ENCODE measurements at places on chromosomes 11 and 22. TPM values are rescaled to one million over a fixed set of nuclear protein-coding genes. Genes with fewer than 3 reads are reported as not detected.

- no peaks in the 10 kb centered on the region for H3K4me1 ChIP-seq
- H3K36me3 ChIP-seq, result no peaks in the 10 kb centered on the region
- H3K27me3 ChIP-seq, result no peaks in the 10 kb centered on the region
- no peak for DNase-seq
- H3K4me3 ChIP-seq, result no peak overlapping the region
- no peak overlapping the region for H3K27ac ChIP-seq
Measured at GRCh38 chr22:36606114-36606513, 77.1 kb upstream of the EIF3D start.

DNA sequence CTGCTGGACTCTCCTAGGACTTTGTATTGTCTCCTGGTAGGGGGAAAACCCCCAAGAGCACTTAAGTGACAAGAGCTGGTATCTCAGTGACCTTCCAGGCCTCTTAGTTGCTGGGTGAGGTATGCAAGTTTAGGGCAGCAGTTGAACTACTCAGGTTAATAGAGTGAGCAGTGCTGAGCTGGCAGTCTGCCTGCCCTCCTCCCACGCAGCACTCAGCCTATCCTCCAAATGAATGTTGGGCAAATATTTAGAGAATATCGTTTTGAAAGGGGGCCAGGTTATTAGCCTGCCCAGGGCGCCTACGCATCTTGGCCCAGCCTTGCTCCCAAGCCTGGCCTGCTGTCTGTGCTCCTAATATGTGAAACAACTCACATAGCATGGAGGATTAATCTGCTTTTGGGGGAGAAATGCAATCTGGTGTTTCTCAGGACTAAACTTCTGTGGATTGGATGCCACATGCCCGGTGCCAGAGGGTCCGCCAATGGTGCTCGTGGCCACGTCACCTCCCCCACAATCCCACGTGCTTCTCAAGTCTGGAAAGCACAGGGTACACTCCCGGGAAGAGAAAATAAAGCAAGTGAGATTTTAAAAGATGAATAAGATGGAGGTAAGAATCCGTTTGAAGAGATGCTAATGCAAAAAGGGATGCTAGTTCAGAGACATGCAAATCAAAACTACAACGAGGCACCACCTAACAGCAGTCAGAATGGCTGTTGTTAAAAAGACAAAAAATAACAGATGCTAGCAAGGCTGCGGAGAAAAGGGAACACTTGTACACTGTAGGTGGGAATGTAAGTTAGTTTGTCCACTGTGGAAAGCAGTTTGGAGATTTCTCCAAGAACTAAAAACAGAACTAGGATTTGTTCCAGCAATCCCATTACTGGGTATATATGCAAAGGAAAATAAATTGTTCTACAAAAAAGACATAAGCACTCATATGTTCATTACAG, 67.7 kb downstream of the SPON1 start:
- peak overlapping the region; percentile 53 for H3K27ac ChIP-seq
- H3K4me1 ChIP-seq, result peaks cover 3% of the 10 kb centered on the region
- H3K4me3 ChIP-seq, result no peak overlapping the region
- H3K36me3 ChIP-seq, result no peaks in the 10 kb centered on the region

DNA sequence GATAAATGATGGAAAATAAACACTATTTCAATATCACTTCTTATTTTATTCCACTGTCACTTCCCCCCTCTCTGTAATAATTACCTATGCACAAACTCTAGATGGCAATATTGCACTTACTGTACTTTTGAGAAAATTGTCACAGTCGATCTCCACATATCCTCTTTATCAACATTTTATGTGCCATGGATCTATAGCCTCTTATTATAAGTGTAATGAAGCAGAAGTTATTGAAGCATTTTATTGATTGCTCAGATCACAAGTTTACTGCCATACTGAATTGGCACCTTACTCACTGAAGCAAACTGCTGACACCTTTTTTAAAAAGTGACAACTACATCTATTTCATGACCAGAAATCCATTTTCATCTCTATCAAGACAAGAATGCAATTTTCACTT, 133.4 kb downstream of the DCDC1 start:
- H3K27me3 ChIP-seq, result no peaks in the 10 kb centered on the region
- no peaks in the 10 kb centered on the region for H3K4me1 ChIP-seq
- no peak for DNase-seq
- no peaks in the 10 kb centered on the region for H3K36me3 ChIP-seq
- no peak overlapping the region for H3K4me3 ChIP-seq
- H3K27ac ChIP-seq, result no peak overlapping the region

- no peaks in the 10 kb centered on the region for H3K36me3 ChIP-seq
- H3K27me3 ChIP-seq, result no peaks in the 10 kb centered on the region
- no peak overlapping the region for H3K4me3 ChIP-seq
- H3K27ac ChIP-seq, result no peak overlapping the region
Measured at GRCh38 chr11:105211806-105212554, 72.4 kb upstream of the CARD18 start.

DNA sequence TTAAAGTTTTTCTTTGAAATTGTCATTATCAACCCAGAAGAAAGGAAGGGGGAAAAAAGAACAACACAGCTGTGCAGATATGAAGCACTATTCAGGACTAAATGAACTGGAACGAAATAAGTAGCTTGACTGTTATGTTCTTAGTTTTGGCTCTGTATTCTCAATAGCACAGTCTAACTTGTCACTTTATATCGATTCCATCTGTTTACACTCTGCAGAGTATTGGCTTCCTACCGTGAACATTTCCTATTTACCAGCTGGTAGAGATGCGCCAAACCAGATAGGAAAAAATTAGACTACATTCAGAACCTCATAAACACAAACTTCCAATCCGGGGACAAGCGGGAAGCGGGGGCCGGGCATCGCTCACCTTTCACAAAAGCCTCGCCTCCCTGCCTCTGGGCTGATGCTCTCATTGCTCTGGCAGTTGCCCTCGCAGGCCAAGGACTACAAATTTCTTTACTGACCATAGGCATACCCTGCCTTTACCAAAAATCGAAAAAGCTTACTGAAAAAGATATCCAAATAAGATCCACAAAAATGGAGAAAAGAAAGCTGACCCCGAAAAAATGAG, 66.2 kb downstream of the EFCAB6 start:
- H3K4me1 ChIP-seq, result no peaks in the 10 kb centered on the region
- H3K4me3 ChIP-seq, result no peak overlapping the region
- H3K27ac ChIP-seq, result no peak overlapping the region
- H3K27me3 ChIP-seq, result no peaks in the 10 kb centered on the region

GRCh38 chr11:132122735-132123134, 752.3 kb downstream of the NTM start:
- no peaks in the 10 kb centered on the region for H3K4me1 ChIP-seq
- no peaks in the 10 kb centered on the region for H3K27me3 ChIP-seq
- H3K4me3 ChIP-seq, result no peak overlapping the region
- no peak for DNase-seq
- no peaks in the 10 kb centered on the region for H3K36me3 ChIP-seq
- H3K27ac ChIP-seq, result no peak overlapping the region

- H3K27ac ChIP-seq, result no peak overlapping the region
- no peaks in the 10 kb centered on the region for H3K36me3 ChIP-seq
- no peaks in the 10 kb centered on the region for H3K27me3 ChIP-seq
- no peak for DNase-seq
- no peaks in the 10 kb centered on the region for H3K4me1 ChIP-seq
- H3K4me3 ChIP-seq, result no peak overlapping the region
Measured at GRCh38 chr11:60175860-60176275, 7.0 kb downstream of the MS4A6A start.

Gene OR52N4
- not detected for total RNA-seq

Data from colonic mucosa (tissue), 4 donors.